ENCODE measurements at places on chromosomes 12 and 14.

DNA sequence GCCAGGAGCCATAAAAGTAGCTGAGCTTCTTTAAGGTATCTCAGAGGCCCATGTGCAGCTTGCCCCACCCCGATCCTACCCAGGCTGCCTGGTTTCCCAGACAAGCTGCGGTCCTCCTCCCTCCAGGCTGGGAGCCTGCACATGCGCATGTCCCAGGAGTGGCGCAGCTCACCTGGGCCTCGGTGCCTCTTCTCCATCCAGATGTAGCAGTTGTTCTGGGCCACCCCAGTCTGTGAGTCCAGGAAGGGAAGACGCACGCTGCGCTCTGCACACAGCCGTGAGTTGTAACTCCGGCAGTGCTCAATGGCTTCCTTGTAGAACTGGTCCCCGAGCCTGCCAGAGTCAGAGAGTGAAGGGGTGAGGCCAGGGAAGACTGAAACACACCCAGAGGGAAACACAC, 122.3 kb downstream of the DPF3 start:
- no peak for DNase-seq

DNA sequence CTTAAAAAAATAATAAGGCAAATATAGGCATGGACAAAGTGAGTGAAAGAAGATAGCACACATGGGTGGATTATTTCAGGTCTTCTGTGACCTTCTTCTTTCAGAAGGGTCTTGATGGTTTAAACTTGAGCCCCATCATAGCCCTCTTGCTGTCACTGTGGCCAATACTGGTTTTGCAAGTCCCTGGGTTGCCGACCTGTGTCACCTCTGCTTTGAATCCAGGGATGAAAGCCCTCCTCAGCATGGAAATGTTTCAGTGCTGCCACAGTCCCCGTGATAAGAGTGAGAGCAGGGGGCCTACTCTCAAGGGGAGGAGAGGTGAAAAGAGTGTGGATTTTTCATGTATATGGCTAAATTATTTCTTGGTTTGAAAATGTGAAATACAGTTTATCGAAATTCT, 30.2 kb upstream of the ATF1 start:
- DNase-seq = no peak

DNA sequence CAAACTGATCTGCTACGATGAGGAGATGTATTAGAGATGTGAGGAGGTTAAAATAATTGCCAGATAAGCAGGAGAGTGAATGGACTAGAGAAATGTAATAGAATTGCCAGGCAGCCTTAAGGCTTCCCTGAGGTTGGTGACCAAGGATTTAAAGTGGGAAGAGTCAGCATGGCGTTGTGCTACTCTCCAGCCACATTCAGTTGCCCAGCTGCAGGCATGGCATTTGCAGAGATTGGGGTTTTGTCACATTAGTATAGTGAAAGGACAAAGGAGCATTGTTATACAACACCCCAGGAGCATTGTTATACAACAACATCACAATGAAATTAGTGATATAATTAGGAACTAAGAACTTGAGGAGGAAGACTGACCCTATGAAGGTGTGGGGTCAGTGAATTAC, 31.7 kb downstream of the MARK3 start:
- no peak for DNase-seq

DNA sequence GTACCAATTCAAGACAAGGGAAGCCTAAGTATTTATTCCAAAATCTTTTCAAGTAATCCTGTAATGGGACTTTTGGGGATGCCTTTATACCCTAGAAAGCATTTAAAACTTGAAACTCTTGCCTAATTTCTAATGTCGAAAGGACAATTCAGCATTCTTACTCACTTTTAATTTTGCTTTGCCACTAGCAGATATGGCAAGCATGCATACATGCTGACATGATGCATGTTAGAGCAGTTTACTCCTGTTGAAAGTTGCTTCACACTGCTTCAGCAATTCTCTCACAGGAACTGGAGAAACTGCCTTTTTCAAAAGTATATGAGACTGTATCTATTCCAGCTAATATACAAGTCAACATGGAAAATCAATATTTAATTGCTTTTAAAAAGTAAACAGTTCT, 79.9 kb downstream of the TAOK3 start:
- DNase-seq = no peak

DNA sequence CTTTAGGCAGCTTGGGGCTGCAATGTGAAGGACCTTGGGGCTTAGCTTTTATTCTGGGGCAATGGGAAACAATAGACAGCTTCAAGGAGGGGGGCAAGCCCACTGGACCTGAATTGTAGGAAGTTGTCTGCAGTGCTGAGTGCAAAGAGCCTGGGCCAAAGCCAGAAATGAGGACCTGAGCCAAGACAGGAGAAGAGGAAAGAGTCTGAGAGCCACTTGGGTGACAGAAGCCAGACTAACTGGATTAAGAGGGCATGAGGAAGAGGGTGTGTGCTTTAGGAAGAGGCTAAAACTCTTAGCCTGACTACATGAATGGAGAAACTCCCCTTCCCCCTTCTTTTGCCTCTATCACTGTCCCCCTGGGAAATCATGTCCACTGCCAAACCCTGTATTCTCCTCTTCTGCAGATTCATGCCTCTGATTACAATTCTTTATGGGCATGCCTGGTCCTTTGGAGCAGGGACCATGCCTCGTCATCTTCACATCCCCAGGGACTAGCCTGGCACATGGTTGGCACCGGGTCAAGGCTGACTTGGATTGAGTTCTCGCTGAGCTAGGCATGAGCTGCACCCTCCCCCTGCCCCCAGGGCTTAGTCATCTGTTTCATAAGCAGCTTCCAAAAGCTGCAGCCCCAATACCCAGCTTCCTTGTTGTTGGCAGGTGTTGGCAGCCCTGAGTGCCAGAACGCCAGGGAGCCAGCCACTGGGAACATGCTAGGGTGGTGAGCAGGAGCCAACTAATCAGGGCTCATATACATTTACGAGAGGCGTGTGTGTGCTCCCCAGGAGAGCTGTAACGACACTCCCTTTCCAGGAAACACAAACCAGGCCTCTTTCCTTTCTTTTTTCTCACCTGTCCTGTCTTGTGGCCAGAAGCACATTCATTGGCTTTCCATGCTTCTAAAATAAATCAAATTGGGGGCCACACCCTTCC, 27.7 kb upstream of the JDP2 start:
- no peak for DNase-seq

DNA sequence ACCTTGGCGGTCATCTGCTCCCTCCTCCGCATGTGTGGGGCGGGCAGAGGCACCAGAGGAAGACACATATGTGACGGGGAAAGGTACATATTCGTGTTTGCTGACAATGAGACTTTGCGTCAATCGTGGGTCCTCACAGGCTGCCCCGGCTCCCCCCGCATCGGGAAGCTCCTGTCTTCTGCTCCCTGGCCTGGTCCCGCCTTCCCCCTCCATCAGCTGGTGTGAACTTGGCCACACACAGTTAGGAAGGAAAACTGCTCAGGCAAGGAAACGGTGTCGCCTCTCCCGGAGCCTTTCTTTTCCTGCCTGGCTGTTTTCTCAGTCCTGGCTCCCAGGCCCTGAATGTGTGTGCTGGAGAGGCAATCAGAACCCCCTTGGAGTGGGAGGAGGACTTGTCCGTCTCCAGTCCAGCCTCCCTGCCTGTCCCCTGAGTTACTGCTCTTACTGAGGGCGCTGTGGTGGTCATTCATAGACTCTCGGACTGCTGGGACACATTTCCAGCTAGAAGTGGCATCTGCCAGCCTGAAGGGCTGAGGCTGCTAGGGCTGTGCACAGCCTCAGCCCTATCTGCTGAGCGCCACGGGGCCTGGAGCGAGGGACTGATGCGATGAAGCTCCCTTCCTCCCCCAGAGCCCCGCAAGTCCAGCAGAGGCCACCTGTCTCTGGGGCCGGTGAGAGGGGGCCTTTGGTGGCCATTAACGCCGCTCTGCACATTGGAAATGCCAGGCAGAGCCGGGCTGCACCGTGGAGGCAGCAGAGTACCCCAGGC, 44.2 kb upstream of the TSPAN9 start:
- no peak for DNase-seq
